Activated CD4-positive, alpha-beta T cell treated with anti-CD3 and anti-CD28 coated beads, Interleukin-2, amount 50 U/mL, for 24 hours (primary cell): ENCODE measurements at places on chromosomes 3 and 15.

GRCh38 chr3:138389841-138390581 is 41.6 kb downstream of the MRAS start:
- no peak for DNase-seq

- no peak for DNase-seq
Observed at GRCh38 chr3:18252578-18252977, 172.6 kb downstream of the SATB1 start.

DNA sequence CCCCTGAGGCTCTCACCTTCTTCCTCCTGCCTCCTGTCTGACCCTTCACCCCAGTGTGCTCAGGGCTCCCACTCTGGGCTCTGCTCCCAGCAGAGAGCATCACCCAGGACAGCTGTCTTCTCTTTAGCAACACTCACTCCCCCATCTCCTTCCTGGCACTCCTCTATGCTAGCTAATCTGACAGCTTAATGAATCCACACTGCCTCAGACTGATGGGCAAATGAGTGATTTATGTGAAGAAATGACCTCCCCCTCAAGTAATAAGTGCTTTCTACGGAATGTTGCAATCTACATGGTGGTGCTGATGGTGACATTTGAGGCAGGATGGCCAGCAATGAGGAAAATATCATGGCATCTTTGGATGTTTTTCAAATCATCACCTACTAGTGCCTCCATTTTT is 83.6 kb downstream of the LSM3 start:
- DNase-seq = no peak

- DNase-seq = no peak
Observed at GRCh38 chr15:84961707-84962106, 19.9 kb upstream of the PDE8A start.
